HTR-8/SVneo (cell line): ENCODE measurements at places on chromosomes 1 and 21.
A peak's percentile ranks its signal among the peaks of the same experiment; 100 is the strongest.

DNA sequence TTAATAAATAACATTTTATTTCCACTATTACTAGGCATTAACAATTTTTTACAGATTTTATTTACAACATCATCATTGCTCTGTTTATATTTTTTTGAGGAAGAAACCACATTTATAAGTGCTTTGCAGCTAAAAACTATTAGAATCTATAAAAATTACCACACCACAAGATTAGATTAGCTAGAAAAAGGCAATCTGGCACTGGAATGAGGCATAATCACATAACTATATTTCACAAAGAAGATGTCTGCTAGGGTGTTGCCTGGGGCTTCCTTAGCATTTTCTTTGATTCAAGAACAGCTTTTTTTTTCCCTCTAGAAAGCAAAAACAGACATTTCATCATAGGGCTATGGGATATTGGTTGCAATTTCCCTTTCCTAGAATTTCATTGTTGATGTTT, 2169.2 kb downstream of the MRPL39 start:
- DNase-seq, result no peak

DNA sequence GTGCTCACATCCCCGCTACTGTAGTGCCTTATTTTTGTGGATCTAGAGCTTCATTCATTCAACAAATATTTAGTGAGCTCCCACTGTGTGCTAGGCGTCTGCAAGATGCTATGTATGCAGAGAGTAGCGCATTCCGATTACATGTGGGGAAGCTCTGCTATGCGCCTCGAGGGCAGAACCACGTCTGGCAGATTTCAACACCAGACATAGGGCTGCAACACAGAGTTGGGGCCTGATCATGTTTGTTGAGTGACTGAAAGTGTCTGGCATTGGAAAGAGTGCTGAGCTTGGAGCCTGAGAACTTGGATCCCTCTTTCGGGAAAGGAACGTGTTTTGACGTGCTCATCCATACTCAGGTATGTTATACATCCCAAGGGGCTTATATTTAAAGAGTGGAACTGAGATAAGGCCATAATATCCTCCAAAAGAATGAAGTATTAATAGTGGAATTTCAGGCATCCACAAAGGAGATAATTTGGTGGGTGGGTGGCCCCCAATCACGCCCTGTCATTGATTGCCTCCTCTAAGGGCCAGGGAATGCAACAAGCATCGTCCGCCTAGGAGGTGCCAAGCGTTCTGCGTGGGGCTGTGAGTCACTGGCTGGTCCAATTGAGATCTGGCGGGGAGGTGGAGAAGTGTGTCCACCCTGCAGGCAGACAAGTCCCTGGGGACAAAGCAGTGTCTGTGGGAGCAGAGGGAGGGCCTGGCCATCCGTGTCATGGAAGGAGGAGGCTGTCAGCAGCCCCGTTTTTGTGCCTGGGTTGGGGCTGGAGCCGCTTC, 62.8 kb upstream of the ZBTB40 start:
- peak; percentile 51 for DNase-seq

- no peak for DNase-seq
Measured at GRCh38 chr1:64687725-64688327, 57.0 kb upstream of the RAVER2 start.

GRCh38 chr1:180946541-180947498, 34.1 kb downstream of the KIAA1614 start:
- no peak for DNase-seq

GRCh38 chr1:207389728-207390464, 64.2 kb upstream of the CR2 start:
- DNase-seq, result no peak

DNA sequence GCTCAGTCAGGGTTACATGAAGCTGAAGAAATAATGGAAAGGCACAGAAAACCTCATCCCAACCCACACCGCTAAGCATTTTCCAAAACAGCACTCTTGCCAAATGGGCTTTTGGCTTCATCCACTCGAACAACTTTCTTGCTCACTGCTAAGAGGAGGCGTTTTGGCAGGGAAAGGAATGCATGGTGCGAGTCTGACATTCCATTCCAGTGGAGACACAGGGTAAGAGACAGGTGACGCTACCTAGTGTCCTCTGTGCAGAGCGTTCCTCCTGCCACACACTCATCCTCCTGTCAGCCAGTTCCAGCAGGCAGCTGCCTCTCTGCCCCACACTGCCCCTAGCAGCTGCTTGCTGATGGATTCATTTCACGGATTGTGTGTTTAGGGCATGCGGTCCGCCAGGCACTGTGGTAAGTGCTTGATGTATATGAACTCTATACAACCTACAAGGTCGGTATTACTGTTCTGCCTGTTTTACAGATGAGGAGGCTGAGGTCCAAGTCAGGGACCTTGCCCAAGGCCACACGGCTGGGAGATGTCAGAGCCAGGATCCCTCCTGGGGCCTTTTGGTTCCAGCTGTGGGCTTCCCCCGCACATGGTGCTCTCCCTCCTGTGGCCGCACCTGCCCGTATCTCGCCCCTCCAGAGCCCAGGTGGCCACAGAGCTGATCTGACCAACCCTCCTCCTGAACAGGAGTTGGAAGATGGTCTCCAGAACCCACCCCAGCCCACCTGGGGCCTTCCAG, 25.7 kb upstream of the BACE2 start:
- DNase-seq, result no peak

DNA sequence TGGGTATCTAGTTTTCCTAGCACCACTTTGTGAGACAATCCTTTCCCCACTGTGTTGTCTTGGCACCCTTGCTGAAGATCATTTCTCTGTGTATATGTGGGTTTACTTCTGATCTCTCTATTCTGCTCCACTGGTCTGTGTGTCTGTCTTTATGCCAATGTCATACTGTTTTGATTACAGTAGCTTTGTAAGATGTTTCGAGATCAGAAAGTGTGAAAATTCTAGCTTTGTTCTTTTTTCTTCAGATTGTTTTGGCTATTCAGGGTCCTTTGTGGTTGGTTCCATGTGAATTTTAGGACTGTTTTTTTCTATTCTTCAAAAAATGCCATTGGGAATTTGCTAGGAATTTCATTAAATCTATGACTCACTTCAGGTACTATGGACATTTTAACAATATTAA, 116.2 kb downstream of the KIF26B start:
- DNase-seq, result no peak

DNA sequence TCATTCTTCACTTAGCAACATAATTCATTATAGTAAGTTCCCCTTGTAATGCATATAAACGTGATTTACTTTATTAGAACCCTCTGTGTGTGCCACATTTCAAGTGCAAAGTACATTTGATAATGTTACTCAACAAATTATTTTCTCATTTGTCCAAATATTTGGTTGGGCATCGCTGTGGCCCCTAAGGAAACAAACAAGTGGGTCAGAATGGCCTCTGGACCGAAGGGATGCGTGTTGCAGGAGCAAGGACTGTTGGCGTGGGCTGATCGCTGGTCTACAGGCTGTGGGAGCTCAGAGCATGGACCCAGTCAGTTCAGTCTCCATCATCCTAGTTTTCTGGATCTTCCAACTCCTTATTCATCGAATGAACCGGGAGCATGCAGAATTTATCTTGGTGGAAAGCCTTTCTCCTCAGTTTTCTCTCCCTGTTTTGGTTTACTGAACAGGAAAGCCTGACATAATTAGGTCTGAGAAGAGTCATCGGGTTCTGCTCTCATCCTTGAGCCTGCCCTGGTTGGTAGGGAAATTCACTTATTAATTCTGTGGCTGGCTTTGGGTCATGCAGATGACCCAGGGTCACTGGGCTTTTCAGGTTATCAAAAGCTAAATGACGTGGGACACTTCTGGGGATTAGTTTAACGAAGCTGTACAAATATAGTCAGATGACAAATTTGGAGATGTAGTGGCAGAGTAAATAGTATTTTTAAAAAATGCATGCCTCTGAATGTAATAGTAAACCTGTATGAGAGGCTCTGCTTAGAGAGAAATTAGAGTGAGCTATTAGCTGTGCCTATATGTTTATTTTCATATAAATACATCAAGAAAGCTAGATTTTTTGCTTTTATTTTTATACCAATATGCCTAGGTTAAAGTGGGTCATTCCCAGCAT, 200.2 kb downstream of the SDCCAG8 start:
- no peak for DNase-seq

DNA sequence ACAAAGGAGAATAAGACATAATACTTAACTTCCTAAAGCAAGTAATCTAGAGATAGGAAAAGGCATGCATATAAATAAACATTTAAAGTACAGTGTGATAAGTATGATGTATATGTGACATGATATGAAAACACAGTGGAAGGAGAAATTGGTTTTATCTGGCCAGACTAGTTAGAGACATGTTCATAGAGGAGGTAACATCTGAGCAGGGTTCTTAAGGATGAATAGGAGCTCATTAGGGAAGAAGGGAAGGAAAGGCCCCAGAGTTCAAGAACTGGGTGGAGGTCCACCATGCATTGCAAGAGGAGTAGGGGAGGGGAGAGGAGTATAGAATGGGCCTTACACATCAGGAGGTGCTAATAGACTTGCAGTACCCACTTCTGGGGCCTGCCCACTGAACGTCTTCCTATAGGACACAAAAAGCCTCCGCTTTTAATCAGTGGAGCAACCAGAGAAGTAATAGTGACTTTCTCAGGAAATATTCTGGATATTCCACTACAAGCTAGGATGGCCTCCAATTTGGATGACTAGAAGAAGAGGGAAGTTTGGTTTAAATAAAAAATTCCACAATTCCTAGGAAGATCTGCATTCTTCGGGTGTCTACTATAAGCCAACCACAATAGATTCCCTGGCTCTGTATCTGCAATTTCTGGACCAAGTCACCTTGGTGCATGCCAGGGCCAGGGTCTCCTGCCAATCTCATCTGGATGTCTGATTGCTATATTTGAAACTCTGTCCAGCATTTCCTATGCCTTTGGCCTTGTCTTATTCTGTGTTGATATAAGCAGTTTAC, 41.9 kb downstream of the NGF start:
- DNase-seq, result no peak

- no peak for DNase-seq
Measured at GRCh38 chr1:214503553-214503952, 47.8 kb downstream of the PTPN14 start.

GRCh38 chr1:21639594-21640041, 29.5 kb downstream of the RAP1GAP start:
- DNase-seq, result no peak

GRCh38 chr1:179313004-179313403, 19.4 kb downstream of the SOAT1 start:
- no peak for DNase-seq

DNA sequence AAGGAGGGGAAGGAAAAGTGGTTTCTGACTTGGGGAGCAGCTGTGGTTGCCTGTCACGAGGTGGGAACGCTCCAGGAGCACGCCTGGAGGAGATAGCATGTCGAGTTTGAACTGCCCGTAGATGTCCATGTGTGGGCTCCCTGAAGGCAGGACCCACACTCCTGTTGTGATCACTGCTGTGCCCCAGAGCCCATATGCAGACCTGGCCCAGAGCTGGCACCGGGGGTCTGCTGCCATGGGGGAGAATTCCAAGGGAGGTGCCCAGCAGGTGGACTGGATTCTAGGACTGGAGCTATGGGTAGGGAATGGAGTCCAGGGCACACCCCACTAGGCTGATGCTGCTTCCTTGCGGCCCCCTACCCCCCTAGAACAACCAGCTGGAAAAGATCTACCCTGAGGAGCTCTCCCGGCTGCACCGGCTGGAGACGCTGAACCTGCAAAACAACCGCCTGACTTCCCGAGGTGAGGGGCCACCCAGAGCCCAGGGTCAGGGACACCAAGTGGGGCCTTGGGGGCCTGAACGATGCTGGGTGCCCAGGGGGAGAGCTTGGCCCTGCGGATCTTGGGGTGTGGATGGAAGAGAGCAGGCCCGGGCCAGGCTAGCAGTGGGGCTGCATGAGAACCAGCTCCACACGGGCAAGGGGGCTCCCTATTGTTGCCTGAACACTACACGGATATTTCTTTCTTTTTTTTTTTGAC, 9.3 kb downstream of the PODN start:
- no peak for DNase-seq

DNA sequence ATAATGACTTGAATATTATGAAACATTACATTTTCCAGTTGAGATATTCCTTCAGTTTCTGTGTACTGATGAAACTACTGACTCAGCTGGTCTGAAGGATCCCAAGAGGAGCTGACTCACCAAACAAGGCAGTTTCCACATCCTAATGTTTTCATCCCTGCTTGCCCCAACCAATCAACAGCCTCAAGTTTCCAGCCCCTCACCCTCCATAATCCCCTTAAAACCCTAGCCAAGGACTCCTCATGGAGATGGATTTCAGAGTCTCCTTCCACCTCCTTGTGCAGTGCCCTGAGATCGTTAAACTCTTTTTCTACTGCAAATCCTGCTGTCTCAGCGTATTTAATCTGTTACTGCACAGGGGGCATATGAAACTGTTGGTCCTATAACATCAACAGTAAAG, 83.1 kb upstream of the HAO2 start:
- no peak for DNase-seq

GRCh38 chr1:86502721-86503405, 34.1 kb downstream of the CLCA1 start:
- DNase-seq, result no peak

DNA sequence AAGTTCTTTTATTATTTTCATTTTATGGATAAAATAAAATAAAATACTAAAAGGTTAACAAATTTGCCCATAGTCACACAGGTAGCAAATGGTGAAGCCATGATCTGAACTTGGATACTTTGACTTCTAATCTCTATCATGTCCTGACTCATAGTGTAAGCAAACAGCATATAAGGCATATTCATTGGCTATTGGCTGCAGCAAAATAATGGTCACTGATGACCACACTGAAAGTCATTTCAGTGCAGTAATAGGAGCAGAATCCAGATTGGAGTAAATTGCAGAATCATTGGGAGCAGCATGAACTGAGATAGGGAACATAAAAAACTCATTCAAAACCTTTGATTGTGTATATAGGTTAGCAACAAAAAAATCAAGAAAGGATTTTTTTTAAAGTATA, 262.9 kb downstream of the PLA2G4A start:
- no peak for DNase-seq
